ENCODE measurements at places on chromosomes 6 and 20.
A peak's percentile ranks its signal among the peaks of the same experiment; 100 is the strongest.

GRCh38 chr20:37220731-37221130, 40.9 kb downstream of the GHRH start:
- no peak for DNase-seq

- peak; percentile 69 for DNase-seq
Observed at GRCh38 chr6:3209114-3210023, 18.1 kb downstream of the TUBB2B start.

GRCh38 chr6:154241581-154241980, 115.0 kb downstream of the IPCEF1 start:
- no peak for DNase-seq

GRCh38 chr6:159086033-159086618, 41.3 kb upstream of the TAGAP start:
- DNase-seq, result no peak

- DNase-seq, result peak; percentile 44
Observed at GRCh38 chr6:151701911-151702562, 105.4 kb upstream of the ESR1 start.

DNA sequence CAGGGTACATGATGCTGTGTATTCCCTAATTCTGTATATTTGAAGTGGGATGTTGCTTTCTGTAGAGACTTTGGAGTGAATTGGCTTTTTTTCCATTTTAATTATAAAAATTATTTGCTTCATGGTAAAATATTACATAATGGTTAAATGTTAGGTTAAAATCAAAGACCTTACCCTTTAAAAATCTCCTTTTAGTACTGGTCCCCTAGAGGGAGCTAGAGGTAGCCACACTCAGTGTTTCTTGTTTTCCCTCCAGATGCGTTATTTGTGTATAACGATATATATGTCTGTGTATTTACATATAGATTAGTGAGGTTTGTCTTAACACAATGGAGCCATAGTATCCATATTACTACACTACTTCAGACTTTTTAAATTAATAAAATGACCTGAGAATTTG, 146.7 kb downstream of the PLCB4 start:
- no peak for DNase-seq

- DNase-seq, result no peak
Observed at GRCh38 chr6:24927985-24928745, 7.6 kb downstream of the RIPOR2 start.

GRCh38 chr6:169592558-169592957, 109.3 kb downstream of the WDR27 start:
- DNase-seq, result no peak

GRCh38 chr6:13947611-13948178, 22.9 kb downstream of the RNF182 start:
- DNase-seq, result no peak

DNA sequence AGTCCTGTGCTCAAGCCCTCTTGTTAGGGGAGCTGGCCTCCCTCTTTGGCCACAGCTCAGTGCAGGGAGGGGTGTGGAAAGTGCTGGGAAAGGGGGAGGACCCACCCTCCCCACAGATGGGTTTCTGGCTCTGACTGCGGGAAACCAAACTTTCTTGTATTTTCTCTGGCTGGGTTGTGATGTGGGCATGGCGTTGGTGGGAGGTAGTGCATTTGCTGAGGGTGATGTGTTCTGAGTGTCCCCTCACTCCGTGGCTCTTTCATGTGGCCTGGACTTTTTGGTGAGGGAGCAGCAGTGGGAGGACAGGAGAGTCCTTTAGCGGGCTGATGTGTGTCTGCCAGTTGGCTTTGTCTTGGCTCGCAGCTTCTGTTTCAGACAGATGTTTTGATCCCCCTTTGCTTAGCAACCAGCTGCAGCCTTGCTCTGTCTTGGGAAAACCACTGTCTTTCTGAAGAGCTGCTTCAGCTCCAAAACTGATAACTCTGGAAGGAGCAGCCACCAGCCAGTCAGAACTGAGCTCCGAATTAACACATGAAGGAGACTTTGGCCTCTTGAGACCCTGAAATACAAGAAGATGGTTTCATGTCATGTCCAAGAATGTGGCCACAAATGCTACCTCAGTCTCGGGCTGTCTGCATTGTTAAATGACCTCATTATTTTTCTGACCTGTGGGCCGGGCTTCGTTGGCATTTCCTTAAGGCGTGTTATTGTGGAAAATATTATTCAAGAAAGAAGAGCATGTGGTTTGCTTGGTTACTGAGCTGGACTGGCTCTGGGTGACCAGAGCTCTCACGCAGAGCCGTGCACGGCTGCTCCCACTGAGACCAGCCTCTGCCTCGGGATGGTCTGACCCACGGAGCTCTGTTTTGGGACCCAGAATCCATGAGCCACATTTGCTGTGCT, 21.5 kb downstream of the SYNJ2 start:
- DNase-seq, result no peak

- DNase-seq, result no peak
Observed at GRCh38 chr6:116102873-116103272, 2.2 kb downstream of the NT5DC1 start.

DNA sequence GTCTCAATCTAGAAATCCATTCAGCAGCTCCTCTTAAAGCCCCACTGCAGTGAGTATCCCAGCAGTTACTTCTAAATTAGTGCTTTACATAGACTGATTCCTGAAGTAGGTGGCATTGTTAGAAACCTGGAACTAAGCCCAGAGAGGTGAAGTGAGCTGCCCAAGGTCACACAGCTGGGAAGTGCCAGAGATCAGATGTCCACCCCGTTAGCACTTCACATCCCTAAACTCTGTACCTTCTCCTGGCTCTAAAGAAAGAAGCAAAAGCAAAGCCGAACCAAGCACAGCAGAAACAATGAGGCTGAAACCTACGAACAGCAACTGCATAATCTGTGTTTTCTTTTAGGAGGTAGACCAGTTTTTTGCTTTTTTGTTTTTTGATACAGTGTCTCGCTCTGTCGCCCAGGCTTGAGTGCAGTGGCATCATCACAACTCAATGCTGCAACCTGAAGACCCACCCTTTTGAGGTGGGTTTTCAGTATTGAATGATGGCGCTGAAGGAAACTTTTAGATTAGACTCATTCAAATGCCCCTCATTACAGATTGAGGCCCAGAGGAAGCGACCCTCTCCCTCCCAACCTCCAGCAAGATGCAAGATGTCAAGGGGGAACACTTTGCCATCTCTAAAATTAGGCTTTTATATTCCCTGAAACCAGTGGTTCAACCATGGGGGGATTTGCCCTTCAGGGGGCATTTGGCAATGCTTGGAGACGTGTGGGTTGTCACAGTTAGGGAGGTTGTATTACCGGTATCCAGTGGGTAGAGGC, 3.2 kb upstream of the ZMYND8 start:
- DNase-seq, result no peak

DNA sequence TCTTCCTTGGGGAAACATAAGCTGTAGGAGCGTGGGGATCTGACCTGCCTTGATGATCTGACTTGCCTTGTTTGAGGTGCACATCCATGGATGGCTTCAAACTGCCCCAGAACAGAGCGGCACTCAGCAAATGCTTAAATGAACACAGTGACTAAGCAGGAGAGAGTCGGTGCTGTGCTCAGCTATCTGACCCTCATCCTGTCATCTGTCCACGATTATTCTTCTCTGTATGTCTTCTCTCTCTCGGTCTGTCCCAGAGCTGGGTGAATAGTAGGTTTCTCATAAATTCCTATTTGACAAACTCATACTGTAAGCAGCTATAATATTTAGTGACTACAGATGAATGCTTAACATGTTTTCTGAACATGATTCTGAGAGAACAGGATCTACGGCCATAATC, 37.3 kb downstream of the TRAM2 start:
- DNase-seq, result no peak

- no peak for DNase-seq
Observed at GRCh38 chr20:42949950-42950349, 239.8 kb downstream of the PTPRT start.

- DNase-seq, result no peak
Observed at GRCh38 chr6:76992553-76992952, 470.7 kb downstream of the HTR1B start.
